Right hindlimb (tissue), 1 donor: ENCODE measurements at places on chromosomes 11 and 22.

DNA sequence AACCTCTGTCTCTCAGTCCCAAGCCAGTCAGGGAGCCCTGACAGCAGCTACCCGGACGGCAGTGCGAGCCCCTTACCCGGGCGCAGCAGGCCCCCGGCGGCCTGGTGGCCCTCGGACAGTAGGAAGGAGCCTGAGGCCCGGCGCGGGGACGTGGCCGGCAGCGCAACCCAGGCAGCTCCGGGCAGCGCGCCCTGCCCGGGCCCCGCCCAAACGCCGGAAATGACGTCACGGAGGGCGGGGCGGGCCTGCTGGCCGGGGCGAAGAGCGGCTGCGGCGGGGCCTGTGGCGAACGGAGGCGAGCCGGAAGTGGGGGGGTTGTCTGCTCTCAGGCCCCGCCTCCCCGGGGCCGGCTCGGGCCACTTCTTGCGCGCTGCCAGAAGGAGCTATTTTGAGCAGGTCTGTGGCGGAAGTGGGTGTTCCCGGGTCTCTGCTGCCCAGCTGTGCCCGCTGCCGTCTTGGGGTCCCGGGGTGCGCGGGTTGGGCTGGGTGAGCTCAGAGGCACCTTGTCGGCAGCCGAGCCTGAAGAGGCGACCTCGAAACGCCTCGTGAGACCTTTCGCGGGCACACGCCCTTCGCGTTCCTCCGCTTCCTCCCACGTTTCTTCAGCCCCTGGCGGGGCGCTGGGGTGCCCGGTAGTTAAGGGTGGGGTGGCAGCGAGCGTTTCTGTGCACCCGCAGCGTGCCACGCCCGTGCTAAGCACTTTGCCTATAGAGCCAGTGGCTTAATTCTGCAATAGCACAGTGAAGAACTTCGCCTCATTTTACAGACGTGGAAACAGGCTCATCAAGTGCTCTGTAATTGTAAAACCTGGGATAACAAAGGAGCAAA lies at the start of gene C11orf24:
Gene C11orf24, minus strand, starts transcription at position 193 of the 828 bp plus-strand sequence. CDS start 8,206 bp downstream, outside the sequence.
- DNase-seq, result peak; percentile 96

- peak; percentile 49 for DNase-seq
These were observed 111.2 kb downstream of the MRTFA start for GRCh38 chr22:40525250-40525884.

DNA sequence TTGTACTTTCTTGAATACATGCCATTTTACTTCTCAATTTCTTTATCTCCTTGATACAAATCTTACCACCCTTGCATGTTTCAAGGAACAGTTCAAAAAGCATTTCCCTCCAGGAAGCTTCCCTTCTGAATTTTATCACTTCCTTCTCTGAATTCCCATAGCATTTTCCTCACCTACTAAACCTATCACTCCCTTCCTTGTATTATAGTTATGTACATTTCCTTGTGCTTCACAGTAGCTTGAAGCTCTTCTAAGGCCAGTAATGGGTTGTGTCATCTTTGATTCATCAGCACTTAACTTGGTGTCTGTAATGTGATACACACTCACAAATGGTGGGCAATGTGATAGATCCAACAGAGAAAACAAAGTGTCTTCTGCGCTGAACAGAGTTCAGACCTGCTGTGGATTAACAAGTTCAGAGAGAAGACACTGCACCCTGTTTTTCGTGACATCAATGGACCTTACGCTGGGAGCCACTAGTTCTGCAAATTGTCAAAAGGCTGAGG lies 127.5 kb downstream of the CCDC81 start:
- no peak for DNase-seq

DNA sequence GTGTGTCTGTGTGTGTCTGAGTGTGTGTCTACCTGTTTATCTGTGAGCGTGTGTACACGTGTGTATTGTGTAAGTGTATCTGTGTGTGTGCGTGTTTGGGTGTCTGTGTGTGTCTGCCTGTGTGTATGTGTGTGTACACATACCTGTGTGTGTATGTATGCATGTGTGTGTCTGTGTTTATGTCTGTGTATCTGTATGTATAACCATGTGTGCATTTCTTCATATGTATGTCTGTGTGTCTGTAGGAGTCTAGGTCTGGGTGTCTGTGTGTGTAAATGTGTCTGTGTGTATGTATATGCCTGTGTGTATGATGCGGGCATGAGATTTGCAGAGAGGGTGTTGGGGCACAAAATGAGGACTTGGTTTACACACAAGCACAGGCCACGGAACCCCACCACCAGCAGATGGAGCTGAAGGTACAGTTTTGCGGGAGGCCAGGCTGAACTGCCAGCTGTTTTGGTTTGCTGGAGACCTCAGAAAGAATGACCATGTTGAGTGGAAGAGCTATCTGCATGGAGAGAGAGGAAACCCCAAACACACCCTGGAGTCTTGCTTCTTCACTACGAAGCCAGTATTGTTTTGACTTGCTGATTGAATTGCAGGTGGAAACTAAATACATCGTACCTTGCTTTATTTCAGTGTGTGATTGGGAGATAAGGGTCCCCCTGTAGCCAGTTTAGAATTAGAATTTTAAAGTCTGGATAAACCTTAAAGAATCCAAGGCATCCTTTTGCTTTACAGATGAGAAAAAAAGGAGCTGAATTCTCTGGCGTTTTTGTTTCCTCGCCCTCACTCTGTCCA lies 497.2 kb downstream of the NTM start:
- DNase-seq, result peak; percentile 86

GRCh38 chr11:45212566-45213315 lies 66.3 kb downstream of the PRDM11 start:
- no peak for DNase-seq
